ENCODE measurements at places on chromosomes 3 and 15. TPM values are rescaled to one million over a fixed set of nuclear protein-coding genes. Genes with fewer than 3 reads are reported as not detected.

GRCh38 chr15:89129123-89129815 lies 41.0 kb downstream of the ABHD2 start:
- DNase-seq = peak; percentile 81

GRCh38 chr3:32912046-32912445 lies 39.4 kb upstream of the CCR4 start:
- DNase-seq = no peak

- DNase-seq = no peak
These were observed 75.9 kb downstream of the DGKG start for GRCh38 chr3:186286114-186286513.

GRCh38 chr3:127670761-127671522 lies 1.8 kb upstream of the ABTB1 start:
- no peak for DNase-seq

GRCh38 chr3:133069556-133070286 lies 31.5 kb downstream of the TMEM108 start:
- DNase-seq = no peak

- DNase-seq = no peak
These were observed 102.4 kb downstream of the NR1D2 start for GRCh38 chr3:24047513-24047912.

DNA sequence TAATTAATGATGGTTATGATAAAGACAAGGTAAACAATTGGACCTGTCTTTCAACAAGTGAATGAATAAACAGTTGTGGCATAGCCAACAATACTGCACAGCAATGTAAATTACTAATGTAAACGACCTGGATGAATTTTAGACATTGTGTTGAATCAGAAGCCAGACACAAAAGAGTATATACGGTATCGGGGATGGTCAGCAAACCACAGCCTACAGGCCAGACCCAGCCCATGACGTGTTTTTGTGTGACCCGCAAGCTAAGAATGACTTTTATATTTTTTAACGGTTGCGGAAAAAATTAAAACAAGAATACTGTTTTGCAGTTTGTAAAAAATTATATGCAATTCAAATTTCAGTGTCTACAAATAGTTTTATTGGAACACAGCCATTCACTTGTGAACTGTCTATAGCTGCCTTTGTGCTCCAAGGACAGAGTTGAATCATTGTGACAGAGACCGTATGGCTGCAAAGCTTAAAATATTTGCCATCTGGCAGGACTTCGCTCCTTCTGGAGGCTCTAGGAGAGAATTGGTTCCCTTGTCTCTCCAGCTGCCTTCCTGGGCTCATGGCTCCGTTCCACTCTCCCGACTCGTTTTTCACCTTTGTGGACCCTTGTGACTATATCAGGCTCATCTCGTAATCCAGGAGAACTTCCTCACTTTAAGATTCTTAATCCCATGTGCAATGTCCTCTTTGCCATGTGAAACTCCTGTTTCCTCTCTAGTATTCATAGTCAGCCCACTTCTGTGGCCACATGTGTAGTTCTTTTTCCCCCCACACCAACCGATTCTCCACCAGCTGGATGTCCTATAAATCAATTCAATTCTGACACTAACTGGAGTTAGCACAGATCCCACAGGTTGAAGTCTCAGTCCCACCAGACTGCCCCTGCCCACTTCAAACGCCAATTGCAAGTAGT lies 72.7 kb downstream of the CMTM8 start:
- no peak for DNase-seq

GRCh38 chr3:30607032-30607833 lies 832 bp downstream of the TGFBR2 start:
- peak; percentile 66 for DNase-seq

DNAJA4 gene
- total RNA-seq = 10.1 TPM

DNA sequence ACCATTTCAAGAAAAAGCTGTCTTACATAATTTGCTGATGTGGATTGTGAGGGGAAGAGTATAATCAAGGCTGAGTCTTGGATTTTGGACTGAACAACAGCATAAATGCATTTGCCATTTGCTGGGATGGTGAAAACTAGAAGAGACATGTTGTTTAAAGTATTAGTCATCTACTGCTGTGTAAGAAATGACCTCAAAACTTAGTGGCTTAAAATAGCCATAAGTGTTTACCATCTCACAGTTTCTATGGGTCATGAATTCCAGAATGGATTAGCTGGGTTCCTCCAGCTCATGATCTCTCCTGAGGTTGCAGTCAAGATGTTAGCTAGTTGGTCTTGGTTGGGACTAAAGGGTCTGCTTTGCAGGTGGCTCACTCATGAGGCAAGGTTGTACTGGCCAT lies 66.2 kb downstream of the SCN11A start:
- no peak for DNase-seq

GRCh38 chr3:159739969-159740368 lies 248.7 kb upstream of the IL12A start:
- DNase-seq = no peak

PFKFB4 gene
- 18.0 TPM for total RNA-seq

DNA sequence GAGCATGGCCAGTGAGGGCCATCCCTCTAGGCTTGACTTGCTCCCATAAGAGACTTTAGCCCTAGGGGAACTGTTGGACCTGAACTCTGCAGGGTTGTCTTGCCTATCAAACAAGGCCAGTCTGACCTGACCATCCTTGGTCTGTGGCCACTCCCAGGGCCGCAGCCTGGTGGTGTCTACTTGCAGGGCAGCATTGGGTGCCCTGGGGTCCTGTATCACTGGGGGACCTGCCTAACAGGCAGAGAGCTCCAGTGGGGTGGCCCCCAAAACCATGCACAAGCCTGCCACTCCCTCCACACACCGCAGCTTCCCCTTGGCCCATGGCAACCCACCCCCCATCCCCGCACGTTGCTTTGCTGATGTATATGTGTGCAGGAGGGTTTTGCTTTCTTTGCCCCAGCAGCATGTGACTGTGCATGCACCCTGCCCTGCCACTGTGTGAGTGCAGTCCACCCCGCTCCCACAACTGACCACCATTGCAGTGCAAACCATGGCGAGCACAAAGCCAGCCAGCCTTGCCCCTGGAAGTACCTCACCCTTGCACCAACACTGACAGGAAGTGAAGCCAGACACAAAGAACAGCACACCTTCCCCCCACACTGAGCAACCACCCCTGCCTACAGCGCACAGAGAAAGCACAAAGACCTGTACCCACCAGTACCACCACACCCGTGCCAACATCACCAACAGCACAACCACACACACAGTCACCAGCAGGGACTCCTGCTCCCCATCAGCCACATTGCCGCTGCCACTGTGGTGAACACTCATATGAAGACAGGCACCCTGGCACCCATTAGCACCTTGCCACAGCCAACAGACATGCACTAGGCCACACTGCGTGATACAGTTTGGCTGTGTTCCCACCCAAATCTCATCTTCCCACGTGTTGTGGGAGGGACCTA lies 88.8 kb downstream of the SENP7 start:
- DNase-seq = no peak

DNA sequence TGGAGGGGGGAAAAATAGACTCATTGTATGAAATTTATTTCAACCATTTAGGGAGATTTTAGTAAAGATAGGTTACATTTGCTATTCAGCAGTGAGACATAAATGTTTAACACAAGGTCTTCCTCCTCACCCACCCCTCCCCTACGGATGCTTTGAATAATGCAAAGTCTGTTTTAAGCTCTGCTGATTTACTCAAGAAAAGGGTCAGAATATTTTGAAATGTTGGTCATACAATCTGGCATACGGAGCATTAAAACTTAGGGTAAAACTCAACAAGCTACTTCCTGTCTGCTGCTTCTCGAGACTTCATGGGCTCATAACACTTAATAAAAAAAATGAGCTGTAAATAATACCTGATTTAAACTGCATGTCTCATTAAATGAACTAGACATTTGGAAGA lies 156.3 kb downstream of the WNT5A start:
- DNase-seq = no peak

GRCh38 chr15:76996526-76997401 lies 1.8 kb downstream of the PSTPIP1 start:
- DNase-seq = no peak

GRCh38 chr15:53559364-53560277 lies 199.8 kb downstream of the WDR72 start:
- DNase-seq = no peak

FBN1 gene
- total RNA-seq = 5.2 TPM

DNA sequence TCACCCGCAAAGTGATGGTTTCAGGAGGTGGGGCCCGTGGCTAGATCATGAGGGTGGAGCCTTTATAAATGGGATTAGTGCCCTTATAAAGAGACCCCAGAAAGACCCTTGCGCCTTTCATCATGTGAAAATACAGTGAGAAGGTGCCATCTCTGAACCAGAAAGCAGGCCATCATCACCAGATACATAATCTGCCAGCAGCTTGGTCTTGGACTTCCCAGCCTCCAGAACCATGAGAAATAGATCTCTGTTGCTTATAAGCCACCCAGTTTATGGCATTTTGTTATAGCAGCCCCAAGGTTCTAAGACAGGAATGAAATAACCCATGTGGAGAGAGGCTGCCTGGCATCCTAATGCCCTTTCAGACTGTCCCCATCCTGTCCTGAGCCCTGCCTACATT lies 127.8 kb upstream of the SMAD3 start:
- DNase-seq = no peak

DNA sequence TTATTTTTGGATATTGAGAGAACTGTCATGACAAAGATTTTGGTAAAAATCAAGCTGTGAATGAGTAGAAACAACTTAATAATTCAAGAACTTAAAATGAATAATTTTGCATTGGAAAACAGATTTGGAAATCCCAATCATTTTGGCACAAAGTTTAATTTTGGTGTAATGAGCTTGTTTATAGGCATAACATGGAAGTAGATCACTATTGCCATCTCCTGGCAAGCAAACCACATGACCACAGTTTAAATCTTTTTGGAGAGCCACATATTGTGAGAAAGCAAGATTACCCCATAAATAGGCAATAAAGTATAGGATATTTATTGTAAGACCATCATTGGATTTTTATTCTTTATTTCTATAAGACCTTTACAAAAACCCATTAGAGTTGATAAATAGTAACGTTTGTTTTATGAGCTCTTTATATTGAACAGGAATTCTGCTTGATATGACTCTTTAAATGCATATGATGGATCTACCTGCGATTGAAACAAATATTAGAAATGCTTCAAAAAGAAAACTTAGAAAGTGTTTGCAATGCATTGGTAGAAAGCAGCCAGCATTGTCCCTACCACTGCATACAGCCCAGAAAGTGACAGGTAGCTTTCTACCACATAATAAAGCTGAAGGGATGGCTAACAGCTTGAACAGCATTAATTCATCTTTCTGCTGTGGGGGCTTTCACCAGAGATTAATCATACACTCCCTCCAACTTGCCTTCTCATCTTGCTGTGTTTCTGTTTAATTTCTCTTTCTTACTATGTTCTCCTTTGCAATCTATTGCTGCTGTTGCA lies 766.8 kb downstream of the TBL1XR1 start:
- no peak for DNase-seq

ACVR2B gene
- 117 TPM for total RNA-seq

- DNase-seq = no peak
These were observed 70.4 kb downstream of the PPM1L start for GRCh38 chr3:160826408-160826807.

DNA sequence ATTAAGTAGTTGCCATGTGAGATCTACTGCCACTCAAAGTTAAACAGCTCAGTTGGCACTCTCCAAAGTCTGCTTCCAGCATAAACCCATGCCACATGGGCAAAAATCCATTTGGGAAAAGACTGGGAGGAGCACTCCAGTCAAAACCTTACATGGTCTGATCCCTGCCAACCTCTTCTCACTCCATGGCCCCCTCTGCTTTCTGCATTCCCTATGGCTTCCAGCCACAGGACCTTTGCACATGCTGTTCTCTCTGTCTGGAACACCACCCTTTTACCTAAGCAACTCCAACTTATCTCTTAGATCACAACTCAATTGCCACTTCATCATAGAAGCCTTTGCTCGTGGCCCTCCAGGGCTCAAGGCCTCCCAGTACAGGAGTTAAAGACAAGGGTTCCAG lies 70.4 kb upstream of the WNT5A start:
- no peak for DNase-seq

TMEM266 gene
- total RNA-seq = 6.2 TPM

DNA sequence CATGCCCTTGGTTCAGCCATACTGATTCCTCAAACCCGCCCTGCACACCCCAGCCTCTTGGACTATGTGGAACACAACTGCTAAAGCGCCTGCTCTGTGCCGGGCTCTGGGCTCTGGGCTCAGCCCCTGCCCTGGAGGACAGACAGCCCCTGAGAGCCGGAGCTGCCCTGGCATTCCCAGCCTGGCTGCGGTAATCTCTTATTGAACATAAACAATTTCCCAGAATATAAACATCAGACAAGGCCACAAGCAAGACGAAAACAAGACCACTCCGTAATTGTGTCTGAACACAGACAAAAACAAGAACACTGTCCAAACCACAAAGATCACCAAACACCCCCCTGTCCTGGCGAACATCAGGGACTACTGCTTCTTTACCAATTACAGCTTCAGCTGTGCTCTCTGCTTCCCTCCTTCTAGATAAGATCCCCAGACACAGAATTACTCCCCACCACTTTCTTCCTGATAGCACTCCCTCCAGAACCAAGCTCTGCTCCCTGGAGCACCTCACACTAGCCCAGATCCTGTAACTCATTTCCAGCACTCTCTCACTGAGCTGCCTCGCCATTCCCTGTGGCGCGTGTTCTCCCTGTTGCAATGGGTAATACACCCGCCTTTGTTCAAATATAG lies 57.1 kb upstream of the TLE3 start:
- no peak for DNase-seq

HTR3E gene
- total RNA-seq = not detected

CAMK1 gene
- 5.9 TPM for total RNA-seq

LRRC31 gene
- total RNA-seq = not detected

SPTSSB gene
- total RNA-seq = 14.1 TPM

- DNase-seq = no peak
These were observed 25.9 kb upstream of the TNFSF10 start for GRCh38 chr3:172549144-172549543.

NDUFAF3 gene
- total RNA-seq = 50.3 TPM

- DNase-seq = no peak
These were observed 114.1 kb upstream of the FRMD4B start for GRCh38 chr3:69499899-69500421.

DIPK2A gene
- 28.0 TPM for total RNA-seq

GRCh38 chr3:85427467-85427866 lies 468.7 kb downstream of the CADM2 start:
- DNase-seq = no peak

GRCh38 chr3:78951342-78951945 lies 816.4 kb downstream of the ROBO1 start:
- no peak for DNase-seq

- no peak for DNase-seq
These were observed 68.9 kb downstream of the NPTN start for GRCh38 chr15:73564255-73564654.

- no peak for DNase-seq
These were observed 291.0 kb downstream of the TBL1XR1 start for GRCh38 chr3:176906046-176906905.

DNA sequence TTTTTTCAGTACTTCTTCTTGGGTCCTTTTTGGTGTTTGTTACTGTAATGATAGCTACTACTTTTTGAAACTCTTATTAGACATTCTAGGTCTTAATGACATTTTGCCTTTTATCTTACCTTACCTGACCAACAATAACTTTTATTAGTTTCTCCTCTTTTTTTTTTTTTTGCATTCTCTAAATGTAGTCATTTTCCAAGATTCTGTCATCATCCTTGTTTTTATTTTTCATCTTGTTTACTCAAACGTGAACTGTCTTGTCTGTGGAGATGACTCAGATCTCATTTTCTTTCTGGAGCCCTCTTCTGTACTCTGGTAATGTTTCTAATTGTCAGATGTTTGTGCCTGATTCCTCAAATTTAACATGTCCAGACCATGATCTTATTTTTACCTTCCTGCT lies 2.9 kb downstream of the ABHD5 start:
- DNase-seq = no peak

All from WTC11 (cell line).